Stimulated activated CD8-positive, alpha-beta memory T cell treated with anti-CD3 and anti-CD28 coated beads, Interleukin-7, amount 100 ng/mL, for 1 hour (primary cell): ENCODE measurements at places on chromosomes 7 and 10.

GRCh38 chr10:79206300-79207095 lies 137.7 kb downstream of the ZMIZ1 start:
- DNase-seq: no peak

DNA sequence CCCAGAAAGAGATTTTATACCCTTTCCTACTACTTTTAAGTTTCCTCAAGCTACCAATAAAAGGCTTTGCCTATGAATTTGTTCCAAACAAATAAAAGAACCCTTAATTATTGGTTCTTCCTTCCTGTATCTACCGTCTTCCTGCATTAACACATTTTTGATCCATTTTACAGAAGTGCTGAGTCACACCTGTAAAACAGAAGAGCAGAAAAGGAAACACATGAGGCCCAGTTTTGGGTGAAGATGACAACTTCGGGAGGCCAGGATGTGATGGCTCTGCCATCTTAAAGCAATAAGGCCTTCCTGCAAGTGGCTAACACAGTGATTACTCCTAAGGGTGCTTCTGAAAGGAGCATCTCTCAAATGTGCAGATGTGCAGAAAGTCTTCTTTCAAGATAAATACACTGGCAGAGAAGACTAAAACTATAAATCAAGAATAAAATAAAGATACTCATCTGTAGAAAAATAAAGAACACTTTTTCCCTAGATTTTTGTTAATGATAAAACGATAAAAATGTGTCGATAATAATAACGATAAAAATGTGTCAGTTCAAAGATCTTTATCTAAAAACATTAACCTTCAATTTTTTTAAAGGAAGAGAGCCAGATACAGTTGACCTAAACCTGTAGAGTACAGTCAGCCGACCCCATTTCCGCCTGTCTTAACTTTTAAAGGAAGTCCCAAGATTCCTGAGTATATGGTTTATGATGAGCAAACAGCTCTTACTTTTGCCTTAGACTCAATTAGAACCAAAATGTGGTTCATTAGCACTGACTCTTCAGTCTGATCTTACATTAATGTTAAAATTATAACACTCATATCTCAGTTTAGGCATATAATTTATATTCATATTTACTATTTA lies 108.6 kb downstream of the UBE2H start:
- DNase-seq: no peak

DNA sequence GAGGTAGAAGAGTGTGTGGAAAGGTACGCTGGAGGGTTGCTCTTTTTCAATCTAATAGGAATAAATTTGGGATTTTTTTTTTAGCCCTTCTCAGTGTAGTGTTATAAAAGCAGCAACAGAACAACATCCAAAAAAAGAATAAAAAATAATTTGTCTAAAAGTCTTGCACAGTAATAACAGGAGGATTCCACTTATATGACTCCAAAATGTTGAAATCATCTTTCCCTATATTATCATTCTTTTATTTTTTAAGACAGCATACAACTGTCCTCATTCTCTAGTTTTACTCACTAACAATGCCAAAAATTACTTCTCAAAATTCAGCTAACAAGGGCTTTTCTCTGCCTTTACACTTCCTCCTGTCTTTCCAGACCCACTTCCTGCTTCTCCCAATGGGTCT lies 27.8 kb downstream of the IL2RA start:
- no peak for DNase-seq

- no peak for DNase-seq
These were observed 4.1 kb downstream of the CHPF2 start for GRCh38 chr7:151236406-151236805.

DNA sequence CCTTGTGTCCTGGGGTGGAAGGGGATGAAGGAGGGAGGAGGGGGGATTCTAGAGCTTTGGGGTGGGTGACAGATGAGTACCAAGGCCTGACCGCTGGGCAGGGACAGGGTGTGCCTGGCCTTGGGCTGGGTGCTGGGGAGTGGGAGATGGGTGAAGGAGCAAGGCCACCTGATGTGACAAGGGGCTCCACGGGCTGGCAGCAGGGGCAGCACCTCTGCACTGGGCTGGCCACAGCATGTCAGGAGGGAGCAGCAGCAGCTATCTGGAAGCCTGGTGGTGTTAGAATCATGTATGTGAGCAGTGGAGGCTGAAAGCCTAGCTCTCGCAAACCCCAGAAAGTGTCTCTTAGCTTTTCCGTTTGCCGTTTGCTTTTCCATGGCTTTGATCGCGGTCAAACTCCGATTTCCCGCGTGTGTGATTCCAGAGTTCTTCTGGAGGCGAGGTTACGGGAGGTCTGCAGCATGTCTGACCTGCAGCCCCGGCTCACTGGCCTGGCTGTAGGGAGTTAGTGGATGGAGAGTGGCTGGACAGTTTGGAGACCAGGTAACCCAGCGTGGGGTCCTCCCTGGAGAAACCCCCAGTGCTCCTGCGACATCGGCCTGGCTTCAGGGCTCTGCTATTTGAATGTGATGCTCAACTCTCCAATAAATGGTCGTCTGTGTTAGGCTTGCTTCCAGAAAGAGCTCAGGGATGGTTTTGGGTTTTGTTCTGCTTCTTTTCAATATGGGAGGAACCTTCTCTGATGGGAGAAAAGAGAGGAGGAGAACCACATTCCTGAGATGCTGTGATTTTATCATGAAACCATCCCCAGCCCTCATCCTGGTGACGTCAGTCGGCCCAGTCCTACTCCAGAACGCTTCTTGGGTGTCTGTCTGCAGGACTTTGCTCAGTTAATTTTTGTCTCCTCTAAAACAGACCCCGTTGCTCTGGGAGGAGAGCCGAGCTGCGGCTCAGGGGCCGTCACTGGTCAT lies 105.5 kb downstream of the CUX1 start:
- no peak for DNase-seq
